ENCODE measurements at places on chromosomes 7 and 10.

GRCh38 chr10:108014145-108014901 is 849.8 kb upstream of the SORCS1 start:
- no peak for DNase-seq

- DNase-seq, result no peak
These were observed 34.1 kb downstream of the SH2B2 start for GRCh38 chr7:102320601-102321350.

GRCh38 chr10:107631876-107632275 is 467.4 kb upstream of the SORCS1 start:
- DNase-seq, result no peak

DNA sequence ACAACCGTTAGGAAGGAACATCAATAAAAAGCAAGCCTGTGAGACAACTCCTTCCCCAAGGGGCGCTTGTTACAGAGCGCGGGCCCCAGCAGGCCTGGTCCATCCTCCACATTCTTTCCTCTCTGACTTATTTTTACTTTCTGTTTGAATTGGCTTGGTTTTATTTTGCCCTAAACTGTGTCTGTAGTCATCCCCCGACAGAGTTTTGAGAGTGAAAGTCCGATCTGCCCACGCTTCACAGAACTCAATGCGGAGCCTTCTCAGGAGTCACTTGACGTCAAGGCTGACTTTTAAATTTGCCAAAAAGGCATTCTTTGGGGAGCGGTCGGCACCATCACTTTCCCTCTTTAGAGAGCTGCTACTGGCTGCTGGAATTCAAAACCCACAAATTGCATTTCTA is 150.1 kb upstream of the KLF6 start:
- DNase-seq, result no peak

DNA sequence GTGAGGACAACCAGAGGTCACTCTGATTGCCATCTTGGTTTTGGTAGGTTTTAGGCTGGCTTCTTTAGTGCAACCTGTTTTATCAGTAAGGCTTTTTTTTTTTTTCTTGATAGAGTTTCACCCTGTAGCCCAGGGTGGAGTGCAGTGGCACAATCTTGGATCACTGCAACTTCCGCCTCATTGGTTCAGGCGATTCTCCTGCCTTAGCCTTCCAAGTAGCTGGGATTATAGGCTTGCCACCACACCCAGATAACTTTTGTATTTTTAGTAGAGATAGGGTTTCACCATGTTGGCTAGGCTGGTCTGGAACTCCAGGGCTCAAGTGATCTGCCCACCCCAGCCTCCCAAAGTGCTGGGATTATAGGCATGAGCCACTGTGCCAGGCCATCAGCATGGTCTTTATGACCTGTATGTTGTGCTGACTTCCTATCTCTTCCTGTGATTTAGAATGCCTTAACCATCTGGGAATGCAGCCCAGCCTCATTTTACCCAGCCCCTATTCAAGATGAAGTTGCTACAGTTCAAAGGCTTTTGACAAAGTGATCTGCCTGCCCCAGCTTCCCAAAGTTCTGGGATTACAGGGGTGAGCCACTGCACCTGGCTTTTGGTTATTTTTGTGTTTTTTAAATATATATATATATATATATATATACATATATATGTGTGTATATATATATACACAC is 7.0 kb upstream of the ZNF425 start:
- no peak for DNase-seq
